ENCODE measurements at places on chromosomes 3 and 15.

- no peak for DNase-seq
Measured at GRCh38 chr3:196763179-196763578, 23.5 kb downstream of the PAK2 start.

GRCh38 chr15:85007137-85007536 is 25.5 kb downstream of the PDE8A start:
- DNase-seq = no peak

DNA sequence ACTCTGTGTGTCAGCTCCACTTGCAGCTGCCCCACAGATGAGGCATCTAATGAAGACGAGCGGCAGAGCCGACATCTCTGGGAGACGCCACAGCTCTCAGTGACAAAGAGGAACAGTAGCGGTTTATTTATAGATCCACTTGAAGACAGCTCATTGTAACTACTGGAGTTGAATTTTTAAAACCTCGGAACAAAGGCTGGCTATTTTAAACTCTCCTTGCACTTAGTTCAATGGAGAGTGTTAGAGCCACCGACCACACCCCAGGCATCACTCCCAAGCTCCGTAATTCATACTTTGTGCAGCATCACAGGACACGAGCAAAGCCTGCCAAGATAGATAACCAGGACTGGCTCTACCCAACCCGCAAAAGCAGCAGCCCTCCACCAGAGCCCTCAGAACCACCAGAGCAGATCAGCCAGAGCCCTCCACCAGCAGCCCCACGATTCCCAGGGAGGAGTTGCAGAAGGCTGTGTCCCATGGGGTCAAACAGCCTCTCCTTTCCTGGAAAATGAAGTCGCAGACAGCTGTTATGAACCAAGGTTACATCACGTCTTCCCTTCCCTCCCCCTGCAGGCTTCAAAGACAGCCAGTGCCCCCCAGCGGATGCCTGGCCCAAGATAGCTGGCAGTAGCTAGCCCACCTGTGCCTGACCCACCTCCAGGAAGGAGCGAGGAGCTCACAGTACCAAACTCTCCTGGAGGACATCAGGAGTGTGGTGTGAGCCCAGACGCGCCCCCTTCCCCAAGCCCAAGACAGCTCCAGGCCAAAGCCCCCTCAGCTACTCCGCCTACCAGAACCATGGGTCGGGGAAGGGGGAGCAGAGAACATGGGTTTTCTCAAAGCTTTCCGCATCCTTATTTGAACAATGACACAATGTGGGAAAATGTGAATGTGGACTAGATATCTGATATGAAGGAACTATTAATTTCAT is 45.7 kb downstream of the POC1A start:
- DNase-seq = peak; percentile 70

DNA sequence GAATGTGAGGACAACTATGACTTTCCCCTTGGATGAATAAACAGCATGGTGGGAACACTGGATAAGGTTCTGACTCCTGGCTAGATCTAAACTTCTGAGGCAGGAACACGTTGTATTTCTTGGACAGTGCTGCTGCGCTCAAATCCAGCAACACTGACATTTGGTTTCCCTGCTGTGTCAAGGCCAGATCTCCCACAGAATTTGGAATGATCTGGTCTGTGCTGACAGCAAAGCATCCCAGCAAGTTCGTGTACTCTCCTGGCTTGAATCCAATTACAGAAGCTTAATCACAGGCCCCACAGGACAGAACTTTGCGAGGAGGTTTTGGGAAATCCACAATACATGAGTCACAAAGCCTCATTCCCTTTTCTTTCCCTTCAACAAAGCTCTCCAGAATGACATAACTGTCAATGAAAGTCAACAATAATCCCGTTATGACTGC is 92.5 kb downstream of the ADAMTS9 start:
- peak; percentile 97 for DNase-seq

DNA sequence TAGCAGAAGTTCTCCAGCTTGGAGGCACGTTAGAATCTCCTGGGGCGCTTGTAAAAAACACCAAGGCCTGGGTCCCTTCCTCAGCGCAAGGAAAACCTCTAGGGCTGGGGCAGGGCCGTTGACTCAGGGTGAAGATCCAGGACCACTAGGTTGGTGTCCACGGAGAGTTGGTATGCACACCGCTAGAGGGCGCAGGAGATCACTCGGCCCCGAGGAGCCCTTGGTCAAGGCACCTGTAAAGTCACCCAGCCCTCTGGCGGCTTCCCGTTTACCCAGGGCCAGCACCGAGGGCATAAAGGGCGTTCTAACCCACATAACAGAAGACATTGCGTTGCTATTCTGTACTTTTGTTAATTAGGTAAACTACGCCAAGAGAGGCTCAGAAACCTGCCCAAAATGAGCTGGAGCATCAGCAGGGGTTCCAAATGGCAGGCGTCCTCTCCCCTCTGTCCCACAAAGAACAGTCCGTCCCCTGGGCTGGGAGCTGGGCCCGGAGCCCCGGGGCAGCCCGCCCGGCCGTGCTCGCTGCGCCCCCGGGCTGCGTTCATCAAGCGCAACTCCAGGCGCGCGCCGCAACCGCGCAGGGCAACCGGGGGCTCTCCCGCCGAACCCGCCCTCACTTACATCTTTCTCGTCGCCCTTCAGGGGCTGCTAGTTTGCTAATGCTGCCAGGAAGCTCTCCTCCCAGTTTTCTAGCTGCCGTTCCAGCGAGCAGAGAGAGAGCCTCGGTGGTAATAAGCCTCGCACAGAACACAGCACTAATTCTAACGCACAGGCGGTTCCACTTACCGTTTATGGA is 332.1 kb downstream of the ARRDC4 start:
- DNase-seq = peak; percentile 5

- no peak for DNase-seq
Measured at GRCh38 chr3:167300207-167300606, 79.9 kb downstream of the ZBBX start.

- no peak for DNase-seq
Measured at GRCh38 chr15:82602195-82602594, 45.0 kb downstream of the CPEB1 start.

GRCh38 chr3:107680698-107681097 is 157.9 kb downstream of the BBX start:
- peak; percentile 63 for DNase-seq

GRCh38 chr15:58081456-58081855 is 15.9 kb upstream of the ALDH1A2 start:
- DNase-seq = peak; percentile 27

DNA sequence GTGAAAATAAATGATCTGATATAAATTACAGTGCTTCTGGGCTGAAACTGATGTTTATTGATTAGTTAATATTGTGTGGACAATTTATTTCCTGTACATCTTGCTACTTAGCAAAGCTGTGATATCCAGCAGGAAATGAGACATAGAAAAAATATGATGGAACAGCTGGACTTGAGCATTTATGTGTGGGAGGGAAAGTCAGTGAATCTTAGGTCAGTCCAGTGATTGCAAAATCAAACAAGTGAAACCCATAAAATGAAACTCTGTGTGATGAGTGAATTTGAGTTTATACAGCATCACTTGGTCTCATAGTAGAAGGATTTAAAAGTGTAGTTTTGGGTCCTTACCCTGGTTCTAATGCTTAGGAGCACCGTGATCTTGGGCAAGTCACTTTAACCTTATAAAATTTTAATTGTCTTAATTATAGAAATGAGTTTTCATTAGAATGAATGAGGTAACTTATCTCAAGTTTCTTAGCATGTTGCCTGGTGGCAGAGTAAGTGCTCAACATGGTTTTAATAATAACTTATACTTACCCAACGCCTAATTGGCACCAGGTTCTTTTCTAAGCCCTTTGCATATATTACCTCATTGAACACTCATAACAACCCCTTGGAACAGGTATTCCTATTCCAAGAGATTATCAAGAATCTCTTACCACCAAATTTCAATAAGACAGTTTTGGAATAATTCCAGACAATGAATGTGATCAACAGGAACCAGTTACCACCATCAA is 194.6 kb downstream of the ADAMTSL3 start:
- peak; percentile 83 for DNase-seq

DNA sequence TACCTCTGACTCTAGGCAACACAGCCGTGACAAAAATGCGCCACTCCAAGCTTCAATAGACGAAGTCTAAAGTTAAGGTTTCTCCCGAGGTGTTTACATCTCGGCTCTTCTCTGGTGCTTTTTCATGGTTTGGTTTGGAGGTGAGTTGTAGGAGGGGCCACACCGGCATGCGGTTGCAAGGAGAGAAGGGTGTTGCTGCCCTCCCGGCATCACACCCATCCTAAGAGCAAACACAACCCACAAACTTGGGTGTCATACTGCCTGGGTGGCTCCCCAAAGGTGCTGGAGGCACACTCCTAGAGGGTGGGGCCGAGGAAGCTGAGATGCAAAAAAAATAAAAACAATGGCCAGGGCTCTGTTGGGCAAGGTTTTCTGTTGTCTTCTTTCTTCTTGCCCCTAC is 225.2 kb upstream of the ICE2 start:
- no peak for DNase-seq

DNA sequence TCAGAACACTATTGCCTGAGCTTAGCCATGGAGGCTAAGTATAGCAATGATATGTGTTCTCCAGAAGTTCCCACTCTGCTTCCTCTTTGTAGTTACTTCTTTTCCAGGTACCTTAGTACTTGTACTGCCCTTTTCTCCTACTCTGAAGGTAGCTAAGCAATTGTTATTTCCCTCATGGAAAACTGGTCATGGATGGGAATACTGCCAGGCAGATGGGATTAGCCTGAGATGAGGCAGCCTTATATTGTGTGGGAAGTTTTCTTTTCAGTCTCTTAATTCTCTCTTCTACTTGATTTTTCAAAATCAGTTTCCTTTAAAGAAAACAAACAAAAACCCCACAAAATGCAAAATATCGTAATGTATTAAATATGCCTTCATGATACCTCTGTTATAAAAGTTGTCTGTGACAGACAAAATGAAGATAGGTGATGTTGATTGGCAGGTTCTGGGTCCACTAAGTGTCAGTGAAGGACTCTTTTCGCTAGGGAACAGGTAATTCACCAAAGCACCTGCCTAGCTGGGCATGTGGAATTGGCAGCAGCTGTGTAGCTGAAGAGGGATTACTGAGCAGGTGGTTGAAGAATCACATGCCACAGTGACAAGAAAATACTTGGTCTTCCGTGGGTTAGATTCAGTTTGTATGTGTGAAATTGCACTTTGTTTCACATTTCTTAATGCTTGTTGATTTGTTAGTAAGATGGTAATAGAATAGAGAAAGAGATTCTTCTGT is 4.1 kb downstream of the ZNF609 start:
- peak; percentile 23 for DNase-seq

DNA sequence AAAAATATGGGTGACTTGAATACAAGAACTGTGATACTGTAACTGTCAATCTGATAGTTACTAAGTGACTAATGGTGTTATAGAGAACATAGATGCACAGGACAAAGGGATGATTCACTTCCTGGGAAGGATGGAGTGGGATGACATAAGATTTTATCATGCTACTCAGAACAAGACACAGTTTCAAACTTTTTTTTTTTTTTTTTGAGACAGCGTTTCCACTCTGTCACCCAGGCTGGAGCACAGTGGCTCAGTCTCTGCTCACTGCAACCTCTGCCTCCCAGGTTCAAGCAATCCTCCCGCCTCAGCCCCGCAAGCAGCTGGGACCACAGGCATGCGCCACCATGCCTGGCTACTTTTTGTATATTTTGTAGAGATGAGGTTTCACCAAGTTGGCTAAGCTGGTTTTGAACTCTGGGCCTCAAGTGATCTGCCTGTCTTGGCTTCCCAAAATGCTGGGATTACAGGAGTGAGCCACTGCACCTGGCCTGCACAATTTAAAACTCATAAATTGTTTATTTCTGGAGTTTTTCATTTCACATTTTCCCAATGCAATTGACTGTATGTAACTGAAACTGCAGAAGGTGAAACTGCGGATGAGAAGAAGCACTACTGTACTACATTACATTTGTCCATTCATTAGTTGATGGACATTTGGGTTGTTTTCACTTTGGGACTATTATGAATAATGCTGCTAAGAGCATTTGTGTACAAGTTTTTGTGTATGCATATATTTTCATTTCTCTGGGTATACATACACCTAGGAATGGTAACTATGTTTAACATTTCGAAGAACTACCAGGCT is 40.6 kb downstream of the ADIPOQ start:
- DNase-seq = peak; percentile 85

- no peak for DNase-seq
Measured at GRCh38 chr3:127698691-127699415, 26.1 kb downstream of the ABTB1 start.

DNA sequence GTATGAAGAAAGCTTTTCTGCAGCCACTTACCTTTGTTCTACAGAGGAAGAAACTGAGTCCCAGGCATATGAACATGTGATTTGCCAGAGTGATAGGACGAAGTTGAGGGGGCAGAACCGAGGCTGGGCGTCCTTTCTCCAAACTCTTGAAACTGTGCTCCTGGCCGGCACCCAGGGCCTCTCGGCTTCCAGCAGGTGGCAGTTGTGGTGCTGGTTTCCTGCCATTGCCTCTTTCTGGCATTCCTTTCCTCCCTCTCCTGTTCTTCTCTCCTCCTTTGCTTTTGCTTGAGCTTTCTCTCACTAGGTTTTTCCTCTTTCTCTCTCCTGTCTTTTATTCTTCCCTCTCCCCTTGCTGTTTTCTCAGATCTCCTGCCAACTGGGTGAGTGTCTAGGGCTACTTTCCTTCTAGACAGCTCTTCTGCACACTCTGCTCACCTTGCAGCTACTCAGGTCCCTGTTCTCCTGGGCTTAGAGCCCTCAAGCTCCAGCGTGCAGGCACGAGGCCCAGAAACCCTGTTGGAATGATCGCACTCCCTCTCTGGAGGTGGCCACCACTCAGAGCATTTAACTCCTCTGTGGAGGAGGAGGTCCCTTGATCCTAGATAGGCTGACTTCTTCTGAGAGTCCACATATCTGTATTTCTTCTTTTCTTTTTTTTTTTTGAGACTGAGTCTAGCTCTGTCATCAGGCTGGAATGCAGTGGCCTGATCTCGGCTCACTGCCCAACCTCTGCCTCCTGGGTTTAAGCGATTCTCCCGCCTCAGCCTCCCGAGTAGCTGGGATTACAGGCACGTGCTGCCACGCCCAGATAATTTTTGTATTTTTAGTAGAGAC is 26.2 kb downstream of the TRAK1 start:
- peak; percentile 88 for DNase-seq

GRCh38 chr3:157573780-157574378 is 70.7 kb upstream of the VEPH1 start:
- no peak for DNase-seq

- peak; percentile 4 for DNase-seq
Measured at GRCh38 chr3:87227835-87228144, 681 bp downstream of the CHMP2B start.
